SHP77 treated with DMSO at 0.1 percent for 48 hours (cell line): ENCODE measurements at places on chromosomes 1 and 21.

DNA sequence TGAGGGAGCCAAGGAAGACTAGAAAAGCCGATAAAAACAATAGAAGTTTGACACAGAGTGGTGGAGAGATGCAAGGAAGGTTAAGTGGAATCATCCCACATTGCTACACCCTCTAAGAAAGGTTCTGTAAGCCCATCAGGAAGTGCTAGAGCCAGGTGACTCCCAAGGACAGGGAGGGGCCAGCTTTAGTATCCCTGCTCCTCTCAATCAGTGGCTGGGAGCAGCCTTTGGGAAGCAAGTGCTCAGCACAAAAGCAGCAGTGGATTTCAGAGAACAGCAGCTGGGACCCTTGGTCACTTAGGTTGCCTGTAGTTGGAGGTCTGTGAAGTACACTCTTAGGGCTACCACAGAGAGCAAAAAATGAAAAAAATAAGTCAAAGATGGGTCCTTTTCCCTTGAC is 42.5 kb downstream of the NME7 start:
- no peak for DNase-seq

DNA sequence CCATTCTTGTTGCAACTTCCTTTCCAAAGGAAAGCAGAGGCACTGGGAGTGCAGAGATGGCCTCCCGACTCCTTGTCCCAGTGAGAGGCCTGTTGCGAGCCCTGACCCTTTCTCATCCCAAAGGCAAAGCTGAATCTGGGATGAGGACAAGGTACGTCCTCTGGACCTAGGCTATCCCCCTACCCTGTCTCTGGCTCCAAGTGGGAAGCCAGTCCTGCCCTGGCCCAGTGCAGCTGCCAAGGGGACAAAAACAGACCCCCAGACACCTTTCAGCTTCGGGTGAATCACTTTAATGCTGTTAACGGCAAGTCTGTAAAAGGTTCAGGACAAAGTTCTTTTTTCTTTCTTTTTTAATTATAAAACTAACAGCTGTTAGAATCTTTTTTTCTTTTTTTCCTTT is 2.5 kb downstream of the TSSK3 start:
- no peak for DNase-seq

DNA sequence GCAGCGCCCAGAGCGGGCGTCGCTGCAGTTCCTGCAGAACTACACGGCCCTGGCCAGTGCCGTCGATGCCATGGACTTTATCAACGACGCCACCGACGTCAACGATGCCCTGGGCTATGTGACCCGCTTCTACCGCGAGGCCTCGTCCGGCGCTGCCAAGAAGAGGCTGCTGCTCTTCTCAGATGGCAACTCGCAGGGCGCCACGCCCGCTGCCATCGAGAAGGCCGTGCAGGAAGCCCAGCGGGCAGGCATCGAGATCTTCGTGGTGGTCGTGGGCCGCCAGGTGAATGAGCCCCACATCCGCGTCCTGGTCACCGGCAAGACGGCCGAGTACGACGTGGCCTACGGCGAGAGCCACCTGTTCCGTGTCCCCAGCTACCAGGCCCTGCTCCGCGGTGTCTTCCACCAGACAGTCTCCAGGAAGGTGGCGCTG is 22.0 kb downstream of the COL6A1 start:
- no peak for DNase-seq

DNA sequence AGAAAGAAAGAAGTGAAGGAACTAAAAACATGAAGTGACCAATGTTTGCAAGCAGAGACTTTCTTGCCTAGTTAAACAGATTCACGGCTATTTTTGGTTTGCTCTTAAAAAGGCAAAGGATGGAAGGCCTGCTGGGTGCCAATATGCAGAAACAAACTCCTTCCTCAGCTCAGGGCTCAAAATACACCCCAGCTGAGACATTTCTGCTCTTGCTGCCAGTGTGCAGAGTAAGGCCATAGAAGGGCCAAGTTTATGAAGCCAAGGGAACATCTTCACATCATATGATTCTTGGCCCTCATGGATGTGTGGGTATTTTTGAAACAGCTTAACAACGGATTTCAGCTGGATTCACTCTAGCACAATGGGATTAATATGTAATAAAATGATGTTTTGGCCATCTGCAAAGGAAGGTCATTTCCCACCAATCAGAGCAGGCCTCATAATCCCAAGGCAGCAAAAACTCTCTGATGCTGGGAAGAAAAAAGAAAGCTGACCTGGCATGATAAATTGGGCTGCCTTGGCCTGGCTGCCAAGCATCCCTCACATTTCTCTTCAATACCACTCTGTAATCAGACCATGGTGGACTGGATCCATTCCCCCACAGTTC is 70.7 kb downstream of the CAPZB start:
- no peak for DNase-seq

DNA sequence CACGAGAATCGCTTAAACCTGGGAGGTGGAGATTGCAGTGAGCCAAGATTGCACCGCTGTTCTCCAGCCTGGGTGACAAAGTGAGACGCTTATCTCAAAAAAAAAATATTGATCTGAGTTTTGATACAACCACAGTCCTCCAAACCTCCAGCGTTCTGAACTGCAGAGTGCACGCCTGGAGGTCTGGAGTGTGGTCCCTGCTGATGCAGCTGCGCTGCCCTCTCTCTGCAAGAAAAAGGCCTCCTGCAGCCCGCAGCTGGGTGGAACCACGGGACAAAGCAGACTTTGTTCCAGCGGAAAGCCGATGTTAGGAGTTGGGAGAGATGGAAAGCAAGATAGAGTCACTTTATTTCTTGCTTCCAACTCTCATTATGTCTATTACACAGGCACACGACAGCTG is 144.9 kb upstream of the SOD1 start:
- DNase-seq: no peak

DNA sequence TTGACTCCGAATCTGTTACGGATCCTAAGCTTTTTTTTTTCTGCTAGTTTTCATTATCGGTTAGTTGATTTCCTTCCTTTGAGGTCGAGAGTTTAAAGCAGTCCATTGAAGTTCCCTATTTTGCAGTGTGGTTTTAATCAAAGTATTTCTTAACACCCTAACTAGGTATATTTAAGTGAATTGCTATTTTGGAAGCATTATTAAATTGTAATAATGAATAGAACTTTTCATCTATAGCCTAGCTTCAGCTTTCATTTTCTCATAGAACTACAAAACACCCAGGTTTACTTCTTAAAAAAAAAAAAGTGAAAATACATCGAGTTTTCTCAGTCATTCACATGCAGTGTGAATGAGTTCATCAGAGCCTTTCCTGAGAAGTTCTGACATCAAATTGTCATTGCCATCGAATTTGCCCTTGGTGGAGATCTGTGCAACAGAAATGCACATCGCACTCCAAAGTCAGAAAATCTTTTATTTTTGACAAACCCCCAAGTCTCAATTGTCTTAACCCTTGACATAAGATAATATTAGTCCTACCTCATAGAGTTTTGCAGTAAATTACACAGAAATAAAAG is 1.1 kb upstream of the LBR start:
- no peak for DNase-seq

- no peak for DNase-seq
Measured at GRCh38 chr1:172838680-172839313, 179.9 kb downstream of the FASLG start.

DNA sequence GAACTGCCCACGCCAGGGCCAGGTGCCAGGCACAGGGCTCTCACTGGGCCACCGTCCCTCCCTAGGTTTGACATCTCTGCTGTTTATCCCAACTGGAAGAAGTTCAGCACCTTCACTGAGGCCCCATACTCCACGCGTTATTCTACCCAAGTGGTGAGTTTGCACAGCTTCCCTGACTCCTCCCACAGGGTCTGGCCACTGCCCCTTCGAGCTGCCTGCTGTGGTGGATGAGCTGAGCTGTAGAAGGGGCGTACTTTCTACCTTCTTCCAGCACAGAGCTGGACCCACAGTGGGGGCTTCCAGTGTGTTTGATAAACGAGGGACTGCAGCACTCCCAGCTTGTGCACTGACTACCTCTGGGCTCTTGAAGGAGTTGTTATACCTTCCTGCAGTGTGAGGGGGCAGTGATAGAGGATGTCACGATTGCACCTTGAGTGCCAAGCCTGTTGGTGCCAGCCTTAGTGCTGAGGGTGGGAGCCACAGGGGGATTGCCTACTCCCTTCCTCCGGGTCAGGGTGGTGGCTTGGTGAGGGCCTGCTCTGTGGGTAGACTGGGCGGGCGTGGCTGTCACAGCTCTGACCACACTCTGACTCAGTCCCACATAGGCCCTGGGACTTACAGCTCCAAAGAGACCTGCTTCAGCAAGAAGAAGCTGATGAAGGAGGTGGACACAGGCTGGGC is 5.9 kb upstream of the TTC22 start:
- no peak for DNase-seq

GRCh38 chr1:3070309-3070643 is 1.3 kb downstream of the PRDM16 start:
- no peak for DNase-seq

DNA sequence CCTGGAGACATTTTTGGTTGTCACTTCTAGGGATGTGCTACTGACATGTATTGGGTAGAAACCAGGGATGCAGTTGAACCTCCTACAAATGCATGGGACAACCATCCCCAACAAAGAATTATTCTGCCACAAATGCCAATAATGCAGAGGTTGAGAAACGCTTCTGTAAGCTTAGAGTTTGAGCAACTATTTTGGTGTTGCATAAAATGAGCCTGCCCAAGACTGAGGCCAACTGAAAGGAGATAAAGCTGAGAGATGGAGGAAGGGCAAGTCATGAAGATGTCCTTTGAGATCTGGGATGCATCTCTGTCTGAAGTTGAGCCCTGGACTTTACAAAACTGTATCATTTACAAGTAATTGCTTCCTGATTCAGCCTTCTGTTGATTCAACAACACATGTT is 106.9 kb downstream of the KCNJ15 start:
- no peak for DNase-seq

DNA sequence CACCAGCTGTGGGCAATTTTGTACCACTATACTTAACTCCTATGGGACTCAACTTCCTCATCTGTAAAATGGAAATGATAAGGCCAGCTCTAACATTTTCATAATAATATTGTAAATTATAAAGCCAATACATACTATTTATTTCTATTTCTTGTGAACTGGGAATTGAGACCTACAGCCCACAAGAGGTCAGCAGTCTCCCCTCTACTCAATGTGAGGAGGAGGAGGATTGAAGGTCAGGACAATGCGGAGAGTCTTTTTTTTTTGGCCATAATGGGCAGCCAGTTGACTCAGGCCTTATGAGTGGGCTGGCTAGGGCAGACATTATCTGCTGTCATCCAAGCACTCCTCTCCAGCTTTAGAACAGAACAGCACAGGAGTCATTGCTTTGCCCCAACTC is 90.5 kb downstream of the NUF2 start:
- DNase-seq: no peak

- DNase-seq: no peak
Measured at GRCh38 chr1:246350745-246351144, 156.3 kb downstream of the SMYD3 start.

DNA sequence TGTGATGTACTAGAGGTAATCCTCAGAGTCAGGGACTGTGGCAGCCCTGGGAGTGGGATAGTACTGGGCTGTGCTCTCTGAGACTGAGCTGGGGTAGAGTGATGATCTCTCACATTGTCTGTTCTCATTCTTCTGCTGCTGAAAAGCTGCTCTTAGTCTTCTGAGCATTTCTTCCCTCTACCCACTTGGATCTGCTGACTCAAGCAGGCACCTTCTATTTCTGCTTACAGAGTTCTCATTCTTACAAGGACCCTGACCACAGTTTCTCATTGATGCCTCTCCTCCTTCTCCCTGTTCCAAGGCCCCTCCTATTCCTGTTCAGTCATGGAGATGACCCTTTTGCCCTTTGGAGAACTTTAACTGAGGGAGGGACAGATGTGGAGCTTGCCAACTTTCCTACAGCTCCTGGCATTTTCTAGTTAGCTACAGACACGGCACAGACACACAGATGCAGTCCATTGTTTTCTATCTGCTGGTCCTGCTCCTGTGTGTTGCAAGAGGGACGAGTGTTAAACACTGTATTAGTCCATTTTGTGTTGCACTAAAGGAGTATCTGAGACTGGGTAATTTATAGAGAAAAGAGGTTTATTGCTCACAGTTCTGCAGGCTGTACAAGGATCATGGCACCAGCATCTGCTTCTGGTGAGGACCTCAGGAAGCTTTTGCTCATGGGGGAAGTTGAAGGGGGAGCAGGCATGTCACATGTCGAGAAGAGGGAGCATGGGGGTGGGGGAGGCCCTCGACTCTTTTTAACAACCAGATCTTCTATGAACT is 12.3 kb downstream of the MAPKAPK2 start:
- no peak for DNase-seq

- no peak for DNase-seq
Measured at GRCh38 chr1:223006371-223006770, 136.7 kb downstream of the TLR5 start.

DNA sequence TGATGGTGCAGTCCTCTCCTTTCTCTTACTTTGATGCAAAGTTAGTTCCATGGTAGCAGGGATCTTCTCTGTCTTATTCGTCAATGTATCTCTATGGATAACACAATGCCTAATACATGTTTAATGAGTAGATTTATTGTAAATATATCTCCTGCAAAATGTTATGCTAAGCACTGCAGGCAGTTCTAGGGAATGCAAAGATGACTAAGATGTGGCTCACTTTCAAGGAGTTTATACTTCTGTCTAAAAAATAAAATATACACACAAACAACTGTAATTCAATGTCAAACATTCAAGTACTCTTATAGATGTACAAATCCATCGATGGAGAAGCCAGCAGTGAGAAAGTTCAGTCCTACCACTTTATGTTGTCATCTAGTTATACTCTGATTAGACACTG is 194.3 kb downstream of the KCTD3 start:
- no peak for DNase-seq

GRCh38 chr1:52192436-52192835 is 50.5 kb downstream of the ZFYVE9 start:
- no peak for DNase-seq

- DNase-seq: peak; percentile 12
Measured at GRCh38 chr1:1080122-1080757, 6.1 kb upstream of the RNF223 start.

DNA sequence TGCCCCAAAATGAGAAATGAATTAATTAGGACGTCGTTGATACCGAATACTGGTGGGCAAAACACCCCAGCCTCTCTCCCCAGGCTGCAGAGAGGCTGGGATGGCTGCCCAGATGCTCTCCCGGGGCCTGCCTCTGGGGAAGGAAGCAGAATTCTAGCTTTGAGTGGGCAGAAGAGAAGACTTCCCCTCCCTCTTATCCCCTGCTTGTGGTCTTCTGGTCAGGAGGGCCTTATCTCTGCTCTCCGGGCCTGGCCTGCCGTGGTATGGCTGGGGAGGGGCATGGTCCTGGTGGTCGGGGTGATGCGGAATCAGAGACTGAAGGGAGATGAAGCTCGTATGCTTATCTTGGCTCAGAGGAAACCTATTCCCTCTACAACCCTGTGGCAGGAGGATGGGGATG is 9.8 kb upstream of the CSF3R start:
- DNase-seq: no peak

DNA sequence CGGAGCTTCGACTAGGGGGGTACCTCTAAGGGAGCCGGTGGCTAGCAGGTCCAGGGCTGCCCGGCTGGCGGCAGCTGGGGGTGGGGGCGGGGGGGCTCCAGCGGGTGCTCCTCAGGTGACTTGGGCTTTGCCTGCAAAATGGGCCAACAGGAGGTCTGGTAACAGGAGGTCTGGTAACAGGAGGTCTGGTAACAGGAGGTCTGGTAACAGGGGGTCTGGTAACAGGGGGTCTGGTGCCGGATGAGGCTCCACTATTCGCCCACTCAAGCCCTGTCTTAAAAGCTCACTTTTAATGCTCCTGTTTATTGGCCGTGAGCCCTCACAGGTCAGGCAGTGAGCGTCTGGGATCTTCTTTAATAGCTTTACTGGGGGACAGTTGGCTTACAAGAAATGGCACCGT is 40.4 kb upstream of the ACTRT2 start:
- no peak for DNase-seq
